ENCODE measurements at places on chromosomes 1 and 21.
A peak's percentile ranks its signal among the peaks of the same experiment; 100 is the strongest.

- peak; percentile 73 for DNase-seq
Observed at GRCh38 chr1:16612332-16613172, 812 bp downstream of the NBPF1 start.

- DNase-seq, result no peak
Observed at GRCh38 chr1:3065396-3065795, 3.6 kb upstream of the PRDM16 start.

DNA sequence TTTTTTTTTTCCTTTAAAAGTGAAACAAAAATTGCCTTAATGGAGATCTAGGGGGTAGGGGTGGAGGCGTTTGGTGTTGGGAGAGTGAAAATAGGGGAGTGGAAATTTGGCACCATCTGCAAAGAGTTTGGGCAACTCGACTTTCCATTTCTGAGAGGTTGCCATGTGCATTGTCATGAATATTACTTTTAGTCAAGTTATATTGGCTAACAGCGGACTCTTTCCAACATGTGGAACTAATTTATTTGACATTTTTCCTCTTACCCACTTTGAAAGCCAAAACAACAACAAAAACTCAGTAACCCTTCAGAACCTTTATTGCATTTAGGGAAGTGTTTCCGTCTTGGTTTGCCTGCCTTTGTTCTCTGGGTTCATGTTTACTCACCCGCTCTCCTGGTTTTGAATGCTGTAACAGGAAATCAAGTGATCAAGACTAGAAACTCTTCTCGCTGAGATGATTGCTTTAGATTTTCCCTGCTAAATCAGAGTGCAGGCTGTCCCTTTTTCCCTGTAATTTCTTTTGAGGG lies 70.4 kb downstream of the CACHD1 start:
- peak; percentile 74 for DNase-seq

DNA sequence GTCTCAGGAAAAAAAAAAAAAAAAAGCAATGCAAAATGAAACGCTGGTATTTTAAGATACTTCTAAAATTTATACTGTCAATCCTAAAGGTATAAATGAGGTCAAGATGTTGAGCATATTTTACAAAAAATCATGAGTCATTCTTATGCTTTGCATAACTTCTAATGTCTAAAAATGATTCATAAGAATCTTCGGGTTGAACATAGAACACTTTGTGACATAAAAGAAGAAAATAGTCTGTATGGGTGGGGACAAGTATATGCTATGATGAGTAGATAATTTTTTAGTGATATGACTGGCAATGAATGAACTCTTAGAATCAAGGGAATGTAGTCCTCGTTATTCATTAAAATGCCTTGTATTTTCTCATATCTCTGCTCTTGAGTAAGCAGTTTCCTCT lies 416.9 kb upstream of the USP24 start:
- DNase-seq, result no peak

- DNase-seq, result no peak
Observed at GRCh38 chr1:21114431-21114830, 62.3 kb downstream of the EIF4G3 start.

DNA sequence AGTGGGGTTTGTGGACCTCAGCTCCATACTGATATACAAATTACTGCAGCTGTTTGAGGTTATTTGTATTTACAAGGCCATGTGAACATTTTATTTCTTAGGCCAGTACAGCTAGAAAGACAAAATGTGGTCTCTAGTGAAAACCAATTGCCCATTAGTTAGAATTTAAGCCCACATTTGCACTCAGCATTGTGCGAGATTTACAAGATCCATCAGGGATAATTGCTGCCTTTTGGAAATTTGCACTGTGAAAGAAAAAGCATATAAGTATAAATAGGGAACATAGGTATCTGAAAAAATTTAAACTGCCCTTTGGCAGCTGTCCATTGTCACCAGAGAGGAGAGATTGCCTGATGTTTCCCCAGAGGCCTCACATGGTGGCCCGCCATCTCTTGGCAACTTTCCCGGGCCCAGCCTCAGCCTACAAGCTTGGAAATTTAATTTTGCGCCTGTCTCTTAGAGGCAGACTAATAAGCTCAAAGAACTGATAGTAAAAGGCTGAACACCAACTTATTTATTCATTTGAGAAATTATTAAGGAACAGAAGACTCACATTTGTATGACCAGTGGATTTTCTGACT lies 120.7 kb downstream of the MAP3K21 start:
- DNase-seq, result no peak

DNA sequence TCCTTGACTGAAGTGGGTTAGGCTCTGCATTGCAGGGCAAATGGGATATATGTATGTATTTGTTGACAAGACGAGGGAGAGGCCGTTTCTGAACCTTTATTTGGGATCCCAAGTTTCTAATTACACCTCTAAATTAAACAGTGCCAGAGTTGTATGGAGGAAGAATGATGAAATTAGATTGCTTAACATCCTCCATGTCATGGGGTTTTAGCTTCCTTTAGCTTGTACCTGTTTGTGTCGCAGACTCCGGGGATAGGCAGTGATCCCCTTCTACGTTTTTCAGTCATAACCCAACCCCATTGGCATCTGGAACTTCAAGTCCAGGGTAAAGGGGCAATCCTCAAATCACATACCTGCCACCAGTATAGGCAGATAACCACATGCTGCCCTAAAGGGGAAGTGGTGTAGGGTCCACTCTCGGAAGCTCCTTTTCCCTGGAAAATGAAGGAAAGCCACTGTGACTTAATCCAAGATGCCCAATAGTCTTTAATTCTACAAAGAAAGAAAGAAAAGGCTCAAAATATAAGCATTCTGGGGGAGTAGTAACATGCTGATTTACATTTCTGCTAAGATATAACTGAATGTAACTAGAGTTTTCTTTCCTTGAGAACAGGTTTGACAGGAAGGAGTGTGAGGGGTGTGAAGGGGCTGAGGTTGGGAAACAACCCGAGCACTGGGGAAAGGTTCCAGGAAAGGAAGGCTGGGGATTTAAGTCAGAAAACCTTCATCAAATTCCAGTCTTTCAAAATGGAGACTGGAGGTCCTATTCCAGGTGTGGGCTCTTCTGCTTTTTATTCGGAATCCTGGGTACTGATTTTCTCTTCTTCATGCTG lies 77.6 kb downstream of the RGL1 start:
- no peak for DNase-seq
